ENCODE measurements at places on chromosomes 16 and 17.

GRCh38 chr17:78344666-78345065 lies 15.2 kb downstream of the SOCS3 start:
- no peak for DNase-seq

DNA sequence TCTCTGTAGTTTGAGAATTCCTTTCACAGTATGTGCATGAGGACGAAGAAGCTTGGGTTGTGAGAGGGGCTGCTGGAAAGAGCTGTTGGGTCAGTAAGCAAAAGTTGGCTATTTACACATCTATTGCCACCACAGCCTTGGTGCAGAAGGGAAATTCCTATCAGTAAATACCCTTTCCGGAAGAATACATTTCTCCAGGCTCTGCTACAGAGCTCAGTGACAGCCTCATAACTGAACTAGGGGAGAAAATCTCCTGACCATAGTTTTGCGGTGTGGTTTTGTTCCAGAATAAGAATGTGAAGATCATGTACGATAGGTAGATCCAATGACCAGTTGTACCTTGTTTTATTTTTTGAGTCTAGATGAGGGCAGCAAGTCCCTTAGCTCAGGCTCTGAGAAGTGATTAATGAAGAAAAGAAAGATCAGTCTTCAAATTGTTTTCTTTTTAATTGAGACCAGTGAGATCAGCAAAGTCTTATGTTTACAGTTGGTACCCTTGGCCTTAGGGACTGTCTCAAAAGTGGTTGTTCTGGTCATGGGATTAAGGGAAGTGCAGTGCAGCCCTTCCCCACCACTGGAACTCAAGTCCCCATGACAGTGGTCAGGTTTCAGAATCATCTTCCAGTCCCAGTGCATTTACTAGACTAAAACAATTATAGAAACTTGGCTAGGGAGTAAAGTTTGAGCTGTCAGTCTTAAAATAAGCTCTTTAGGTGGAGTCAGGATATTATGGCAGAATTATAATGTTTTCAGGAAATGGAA lies 123.5 kb downstream of the PHKB start:
- DNase-seq, result no peak

DNA sequence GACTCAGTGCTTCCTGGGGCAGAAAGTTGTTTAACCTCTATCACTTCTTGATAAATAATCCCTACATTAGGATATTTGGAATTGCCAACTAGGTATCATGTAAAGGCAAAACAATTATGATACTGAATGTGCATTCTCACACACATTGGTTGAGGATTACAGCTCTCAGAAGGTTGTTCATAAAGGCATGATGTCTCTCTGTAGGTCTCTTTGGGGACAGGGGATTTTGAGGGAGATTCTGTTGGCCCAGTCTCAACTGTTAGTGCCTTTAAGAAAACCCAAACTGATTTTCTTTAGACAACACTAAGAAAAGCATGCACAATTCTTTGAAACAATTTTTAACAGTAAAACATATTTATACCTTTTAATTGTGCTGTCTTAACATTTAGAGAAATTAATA lies 56.5 kb downstream of the GNAO1 start:
- no peak for DNase-seq

- DNase-seq, result no peak
These were observed 13.5 kb upstream of the LHX1 start for GRCh38 chr17:36923814-36924221.

GRCh38 chr17:78448356-78448993 lies 70.0 kb downstream of the PGS1 start:
- peak; percentile 31 for DNase-seq

DNA sequence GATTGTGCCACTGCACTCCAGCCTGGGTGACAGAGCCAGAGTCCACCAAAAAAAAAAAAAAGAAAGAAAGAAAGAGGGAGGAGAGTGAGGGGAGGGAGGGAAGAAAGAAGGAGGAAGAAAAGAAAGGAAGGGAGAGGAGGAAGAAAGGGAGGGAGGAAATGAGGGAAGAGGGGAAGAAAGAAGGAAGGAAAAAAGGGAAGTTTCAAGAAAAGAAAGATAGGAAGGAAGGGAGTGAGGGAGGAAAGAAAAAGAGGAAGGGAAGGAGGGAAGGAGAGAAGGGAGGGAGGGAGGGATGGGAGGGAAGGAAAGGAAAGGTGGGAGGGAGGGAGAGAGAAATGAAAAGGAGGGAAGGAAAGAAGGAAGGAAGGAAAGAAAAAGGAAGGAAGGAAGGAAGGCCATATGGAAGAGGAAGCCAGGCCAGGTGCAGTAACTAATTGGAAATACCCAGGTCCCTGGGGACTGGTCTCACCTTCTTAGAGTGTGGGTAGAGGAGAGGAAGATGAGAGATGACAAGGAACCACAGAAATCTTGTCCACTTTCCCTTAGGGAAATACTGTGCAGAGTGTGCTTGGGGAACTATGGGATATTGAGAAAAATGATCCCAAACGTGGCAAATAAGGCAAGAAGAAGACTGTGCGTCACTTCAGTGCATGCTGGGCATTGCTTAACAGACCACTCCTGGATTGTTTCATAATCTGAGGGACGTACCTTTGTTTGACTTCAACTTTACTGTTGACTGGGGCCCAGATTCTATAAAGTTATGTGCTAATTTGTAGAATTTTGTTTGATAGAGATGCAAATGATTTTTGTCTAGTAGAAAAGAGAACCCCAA lies 15.1 kb upstream of the CSNK2A2 start:
- no peak for DNase-seq

- no peak for DNase-seq
These were observed 347.6 kb downstream of the WWOX start for GRCh38 chr16:78446992-78447563.

DNA sequence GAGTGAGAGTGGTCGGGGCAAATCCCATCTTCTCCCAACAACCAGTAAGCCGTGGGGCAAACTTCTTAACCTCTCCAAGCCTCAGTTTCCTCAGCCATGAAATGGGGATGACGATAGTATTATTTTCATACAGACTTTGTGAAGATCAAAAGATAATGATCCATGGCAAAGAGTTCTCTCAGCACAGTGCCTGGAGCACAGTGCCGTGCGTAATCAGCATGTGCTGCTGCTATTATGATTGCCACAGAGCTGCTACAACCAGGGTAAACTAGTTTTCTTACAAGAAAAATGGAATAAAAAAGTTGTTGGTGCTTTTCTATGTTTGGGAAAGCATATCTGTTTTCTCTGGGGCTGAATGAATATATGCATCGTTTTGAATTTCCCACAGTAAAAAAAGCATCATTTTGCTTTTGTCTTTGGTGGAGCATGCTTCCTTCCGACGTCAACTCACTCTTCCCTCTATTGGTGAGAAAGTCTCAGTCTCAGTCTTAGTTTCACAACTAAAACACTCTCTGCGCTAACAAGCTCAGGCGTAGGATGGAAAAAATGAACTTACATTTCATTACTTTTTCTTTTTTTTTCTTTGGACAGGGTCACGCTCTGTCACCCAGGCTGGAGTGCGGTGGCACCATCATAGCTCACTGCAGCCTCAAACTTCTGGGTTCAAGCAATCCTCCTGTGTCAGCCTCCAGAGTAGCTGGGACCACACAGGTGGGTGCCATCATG lies 37.2 kb downstream of the CDK5R1 start:
- DNase-seq, result peak; percentile 82

DNA sequence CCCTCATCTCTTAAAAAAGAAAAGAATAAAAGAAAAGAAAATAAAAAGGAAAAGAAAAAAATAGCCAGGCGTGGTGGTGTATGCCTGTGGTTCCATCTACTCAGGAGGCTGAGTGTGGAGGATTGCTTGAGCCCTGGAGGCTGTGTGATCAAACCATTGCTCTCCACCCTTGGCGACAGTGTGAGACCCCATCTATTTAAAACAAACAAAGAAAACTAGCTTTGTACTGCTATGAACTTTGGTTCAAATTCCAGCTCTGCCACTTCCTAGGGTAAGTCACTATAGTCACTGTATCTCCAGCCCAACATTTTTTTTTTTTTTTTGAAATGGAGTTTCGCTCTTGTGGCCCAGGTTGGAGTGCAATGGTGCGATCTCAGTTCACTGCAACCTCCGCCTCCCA lies 4.2 kb downstream of the CTF1 start:
- DNase-seq, result no peak

- no peak for DNase-seq
These were observed 469.6 kb downstream of the SOX9 start for GRCh38 chr17:72590382-72590781.

- no peak for DNase-seq
These were observed 34.6 kb downstream of the TSC2 start for GRCh38 chr16:2082171-2082982.

GRCh38 chr16:29198731-29199521 lies 207.6 kb downstream of the NPIPB11 start:
- DNase-seq, result no peak

DNA sequence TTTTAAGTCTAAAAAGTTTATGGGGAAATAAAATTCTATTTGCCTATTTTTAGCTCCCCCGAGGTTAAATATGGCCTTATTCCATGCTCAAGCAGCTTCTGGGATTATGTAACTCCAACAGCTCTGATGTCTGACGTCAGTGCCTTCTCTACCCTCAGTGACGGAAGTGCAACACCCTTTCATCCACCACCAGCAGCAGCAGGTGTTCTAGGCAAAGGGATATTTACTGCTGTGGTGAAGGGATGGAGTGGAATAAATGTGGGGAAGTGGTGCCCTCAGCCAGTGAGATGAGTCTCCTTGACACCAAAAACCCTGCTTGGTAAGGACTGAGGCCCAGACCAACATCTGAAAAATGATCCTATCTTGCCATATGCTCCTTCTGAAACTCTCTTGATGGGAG lies 247.4 kb downstream of the SHISA9 start:
- DNase-seq, result no peak

DNA sequence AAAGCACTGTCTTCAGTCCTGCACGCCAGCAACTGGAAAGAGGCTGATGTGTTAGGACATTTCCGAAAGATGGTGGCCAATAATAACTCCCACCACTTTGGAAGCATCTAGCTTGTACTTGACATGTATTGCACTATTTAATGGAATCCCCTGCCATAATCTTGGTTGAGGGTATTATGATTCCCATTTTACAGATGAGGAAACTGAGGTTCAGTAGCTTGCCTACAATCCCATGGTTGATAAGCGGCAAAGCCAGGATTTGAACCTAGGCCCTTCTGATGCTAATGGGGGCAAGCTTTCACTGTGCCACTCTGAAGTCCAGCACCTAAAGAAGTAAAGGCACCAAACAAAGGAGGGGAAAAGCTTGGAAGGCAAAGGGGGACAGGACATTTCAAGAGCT lies 8.0 kb downstream of the CACNG5 start:
- DNase-seq, result no peak

Measured in activated CD4-positive, alpha-beta T cell treated with anti-CD3 and anti-CD28 coated beads, Interleukin-10, Interleukin-2, amounts not matched to agents 100 ng/mL and 50 ng/mL, durations not matched to agents 16 hours and 8 hours (primary cell).